ENCODE measurements at places on chromosomes 6 and 20.

DNA sequence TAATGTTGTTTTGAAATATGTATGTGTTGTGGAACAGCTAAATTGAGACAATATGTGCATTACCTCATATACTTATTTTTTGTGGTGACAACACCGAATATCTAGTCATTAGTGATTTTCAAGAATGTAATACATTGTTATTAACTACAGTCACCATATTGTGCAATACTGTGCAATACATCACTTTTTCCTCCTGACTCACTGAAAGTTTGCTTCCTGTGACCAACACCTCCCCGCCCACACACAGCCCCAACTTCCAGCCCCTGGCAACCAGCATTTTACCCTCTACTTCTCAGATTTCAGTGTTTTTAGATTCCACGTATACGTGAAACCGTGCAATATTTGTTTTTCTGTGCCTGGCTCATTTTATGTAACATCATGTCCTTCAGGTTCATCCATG lies 627.9 kb downstream of the PRKN start:
- no peak for DNase-seq

GRCh38 chr6:113870917-113871316 lies 13.8 kb downstream of the MARCKS start:
- DNase-seq = no peak

- peak; percentile 52 for DNase-seq
These were observed 69.6 kb downstream of the JAG1 start for GRCh38 chr20:10603971-10604864.

- DNase-seq = no peak
These were observed 98.1 kb upstream of the MARCKS start for GRCh38 chr6:113758826-113759574.

DNA sequence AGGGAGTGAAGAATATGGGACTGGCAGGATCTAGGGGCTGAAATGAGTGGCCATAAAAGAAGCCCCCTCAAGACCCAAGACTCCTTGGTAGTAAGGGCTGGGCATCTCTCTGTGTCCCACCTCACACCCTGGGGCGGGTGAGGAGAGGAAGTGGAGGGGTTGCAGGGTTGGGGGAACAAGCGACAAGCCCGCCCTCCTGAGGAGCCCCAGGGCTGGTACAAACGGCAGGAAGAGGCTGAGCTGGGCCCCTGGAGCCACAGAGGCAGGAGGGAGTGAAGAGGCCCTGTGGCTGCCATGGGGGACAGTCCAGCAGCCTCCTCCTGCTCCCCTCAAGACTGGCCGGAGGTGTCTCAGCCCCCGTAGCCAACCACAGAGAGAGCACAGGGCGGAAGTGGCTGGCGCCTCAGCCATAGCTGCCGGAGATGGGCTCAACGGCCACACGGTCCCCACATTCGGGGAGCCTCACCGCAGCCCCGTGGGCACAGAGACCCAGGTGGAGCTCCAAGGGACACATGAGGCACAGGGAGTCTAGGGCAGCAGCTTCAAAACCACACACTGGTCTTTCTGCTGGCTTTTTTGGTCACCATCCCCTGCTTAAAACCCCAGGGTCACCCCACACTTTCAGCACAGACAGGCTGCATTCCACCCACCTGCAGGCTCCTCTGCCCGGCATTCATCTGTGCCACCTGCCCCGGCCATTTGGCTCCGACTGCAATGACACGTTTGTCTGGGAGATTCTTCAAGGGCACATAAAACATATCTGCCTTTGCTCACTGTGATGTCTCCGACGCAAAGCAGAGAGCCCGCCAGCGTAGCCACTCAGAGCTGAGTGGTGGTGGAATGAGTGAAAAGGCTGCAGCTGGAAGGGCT lies 524 bp downstream of the C20orf203 start:
- DNase-seq = no peak

GRCh38 chr6:118812970-118813369 lies 81.0 kb upstream of the ASF1A start:
- no peak for DNase-seq

- DNase-seq = no peak
These were observed 1.8 kb upstream of the PEX7 start for GRCh38 chr6:136820561-136820960.

GRCh38 chr6:52649536-52650160 lies 21.3 kb upstream of the TMEM14A start:
- no peak for DNase-seq

GRCh38 chr6:101747160-101747559 lies 353.7 kb downstream of the GRIK2 start:
- no peak for DNase-seq

DNA sequence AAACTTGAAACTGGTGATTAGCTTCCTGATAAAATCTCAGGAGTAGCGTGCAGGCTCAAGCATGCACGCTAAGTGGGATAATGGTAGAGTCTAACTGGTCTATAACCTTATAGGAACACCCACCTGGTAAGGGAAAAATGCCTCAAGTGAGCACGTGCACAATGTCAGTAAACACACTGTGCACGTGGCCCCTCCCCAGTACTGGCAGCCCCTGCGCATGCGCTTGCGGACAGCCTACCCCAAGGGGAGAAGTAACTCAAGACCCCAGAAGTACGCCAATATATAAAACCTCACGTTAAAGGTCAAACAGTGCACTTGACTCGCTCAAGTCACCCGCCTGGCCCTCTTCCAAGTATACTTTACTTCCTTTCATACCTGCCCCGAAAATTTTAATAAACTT lies 23.1 kb upstream of the DOK5 start:
- DNase-seq = no peak

DNA sequence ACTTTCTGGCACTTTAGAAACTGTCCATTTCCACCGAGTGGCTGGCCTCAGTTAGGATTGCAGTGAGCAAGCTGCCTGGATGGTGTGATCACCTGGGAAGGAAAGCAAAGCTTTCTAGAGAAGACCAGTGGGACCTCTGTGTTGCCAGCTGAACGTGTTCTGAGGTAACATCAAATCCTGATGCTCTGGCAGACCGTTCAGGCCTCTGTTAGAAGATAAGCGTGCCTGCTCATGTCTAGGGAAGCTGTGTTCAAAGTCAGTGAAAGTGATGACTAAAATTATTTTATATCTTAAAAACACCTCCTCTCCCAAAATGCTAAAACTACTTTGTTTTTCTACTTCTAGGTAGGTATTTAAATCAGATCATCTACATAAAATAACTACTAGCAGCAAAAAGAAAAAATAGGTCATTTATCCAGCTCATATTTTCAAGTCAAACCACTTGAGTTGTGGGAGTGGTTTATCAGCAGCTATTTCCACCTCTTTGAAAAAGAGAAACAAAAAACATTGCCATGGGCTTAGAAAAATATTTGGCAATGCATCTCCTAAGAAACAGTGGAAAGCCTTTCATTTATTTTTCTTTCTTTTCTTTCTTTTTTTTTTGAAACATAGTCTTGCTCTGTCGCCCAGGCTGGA lies 54.8 kb downstream of the CEP43 start:
- no peak for DNase-seq

GRCh38 chr6:110864824-110865223 lies 9.8 kb upstream of the AMD1 start:
- no peak for DNase-seq

- no peak for DNase-seq
These were observed 54.0 kb downstream of the IL22RA2 start for GRCh38 chr6:137119196-137120104.

- no peak for DNase-seq
These were observed 89.1 kb upstream of the MPC1 start for GRCh38 chr6:166471797-166472260.

- peak; percentile 97 for DNase-seq
These were observed at the start of gene FKBP5 for GRCh38 chr6:35688605-35689322. FKBP5 (minus strand) TSS chr6:35688915; CDS start chr6:35642824, 46,091 bp downstream.

DNA sequence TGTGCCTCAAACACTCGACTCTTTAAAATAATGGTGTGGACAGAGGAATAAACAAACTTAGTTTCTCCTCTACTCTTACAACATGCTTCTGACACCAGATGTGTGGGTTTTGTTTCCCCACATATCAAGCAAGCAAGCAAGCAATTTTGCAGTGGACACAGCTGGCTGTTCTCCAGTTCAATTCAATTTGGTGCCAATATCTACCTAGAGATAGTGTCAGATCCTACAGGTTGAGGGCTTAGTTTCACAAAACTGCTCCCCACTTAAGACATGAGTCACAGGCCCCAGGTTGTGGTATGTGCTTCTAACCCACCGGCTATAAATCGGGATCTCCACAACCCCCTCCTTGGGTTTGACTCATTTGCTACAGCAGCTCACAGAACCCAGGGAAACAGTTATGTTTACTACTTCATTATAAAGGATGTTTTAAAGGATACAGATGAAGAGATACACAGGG lies 131.4 kb upstream of the TRAF3IP2 start:
- no peak for DNase-seq

- DNase-seq = no peak
These were observed 231.3 kb upstream of the MAP3K7 start for GRCh38 chr6:90818163-90818562.

DNA sequence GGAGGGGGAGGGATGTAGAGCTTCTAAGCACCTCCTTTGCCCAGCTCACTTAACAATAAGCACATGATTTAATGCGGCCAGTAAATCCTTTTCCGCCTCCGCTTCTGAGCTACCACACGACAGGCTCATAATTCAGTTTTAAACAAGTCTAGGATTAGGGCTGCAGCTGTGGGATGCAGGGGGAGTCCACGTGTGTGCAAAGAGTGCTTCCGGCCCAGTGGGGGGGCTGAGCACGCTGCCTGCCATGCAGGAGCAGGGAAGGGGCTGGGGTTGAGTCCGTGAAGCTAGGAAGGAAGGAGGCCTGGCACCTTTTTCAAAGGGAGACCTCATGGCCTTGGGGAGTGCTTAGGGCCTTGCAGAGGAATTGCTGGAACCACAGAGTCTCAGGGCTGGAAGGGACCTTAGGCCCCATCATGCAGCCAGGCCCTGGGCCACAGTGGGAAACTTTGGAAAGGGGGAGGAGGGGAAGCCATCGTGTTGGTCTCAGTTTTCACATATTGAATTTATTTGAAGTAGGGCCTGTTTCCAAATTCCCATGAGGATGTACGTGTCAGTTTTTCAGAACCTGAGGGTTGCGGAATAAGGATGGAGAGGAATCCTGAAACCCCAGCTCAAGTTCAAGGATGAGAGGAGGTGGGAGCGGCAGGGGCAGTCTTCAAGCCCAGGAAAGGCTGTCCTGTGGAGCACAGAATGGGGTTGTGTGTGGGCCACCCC lies 96.1 kb downstream of the VEGFA start:
- DNase-seq = no peak

DNA sequence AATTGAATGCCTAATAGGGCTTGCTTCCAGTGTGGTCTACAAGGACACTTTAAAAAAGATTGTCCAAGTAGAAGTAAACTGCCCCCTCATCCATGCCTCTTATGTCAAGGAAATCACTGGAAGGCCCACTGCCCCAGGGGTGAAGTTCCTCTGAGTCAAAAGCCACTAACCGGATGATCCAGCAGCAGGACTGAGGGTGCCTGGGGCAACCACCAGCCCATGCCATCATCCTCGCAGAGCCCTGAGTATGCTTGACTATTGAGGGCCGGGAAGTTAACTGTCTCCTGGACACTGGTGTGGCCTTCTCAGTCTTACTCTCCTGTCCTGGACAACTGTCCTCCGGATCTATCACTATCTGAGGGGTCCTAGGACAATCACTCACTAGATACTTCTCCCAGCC lies 411.5 kb downstream of the TENT5A start:
- no peak for DNase-seq

DNA sequence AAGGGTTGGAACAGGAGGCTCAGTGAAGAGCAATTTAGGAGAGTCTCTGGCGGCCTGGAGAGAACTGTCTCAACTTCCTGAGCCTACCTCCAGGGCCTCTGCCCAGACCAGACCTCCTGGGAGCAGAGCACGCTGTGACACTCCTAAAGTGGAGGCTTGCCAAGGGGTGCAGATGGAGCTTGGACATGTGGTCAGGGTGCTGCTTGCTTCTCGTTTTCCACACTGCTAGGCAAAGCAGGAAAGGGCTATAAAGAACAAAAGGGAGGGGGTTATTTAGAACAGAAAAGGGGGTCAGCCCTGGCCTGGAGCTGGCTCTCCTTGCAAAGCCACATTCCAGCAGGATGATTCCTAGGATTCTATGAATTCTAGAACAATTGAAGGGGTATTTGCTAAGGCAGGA lies 145.7 kb upstream of the GGTLC1 start:
- DNase-seq = no peak

- no peak for DNase-seq
These were observed 78.3 kb downstream of the ZDHHC14 start for GRCh38 chr6:157459327-157459726.

DNA sequence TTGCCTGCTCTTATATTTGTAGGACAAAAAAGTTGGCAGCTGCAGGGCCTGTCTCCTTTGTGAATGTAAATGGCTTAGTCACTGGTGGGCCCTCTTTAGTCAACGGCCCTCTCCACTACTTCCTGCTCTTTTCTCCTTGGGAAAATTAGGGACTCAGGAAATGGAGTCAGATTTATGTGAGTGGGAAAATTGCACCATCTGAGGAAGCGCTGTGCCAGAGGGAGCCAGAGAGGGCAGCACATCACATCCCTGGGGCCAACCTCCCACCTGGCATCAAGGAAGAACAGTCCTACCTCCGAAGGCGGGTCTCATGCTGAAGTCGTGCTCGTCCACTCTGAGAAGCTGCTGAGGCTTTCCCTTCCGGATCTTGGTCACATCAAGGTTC lies 15.6 kb downstream of the GABRR2 start:
- no peak for DNase-seq

DNA sequence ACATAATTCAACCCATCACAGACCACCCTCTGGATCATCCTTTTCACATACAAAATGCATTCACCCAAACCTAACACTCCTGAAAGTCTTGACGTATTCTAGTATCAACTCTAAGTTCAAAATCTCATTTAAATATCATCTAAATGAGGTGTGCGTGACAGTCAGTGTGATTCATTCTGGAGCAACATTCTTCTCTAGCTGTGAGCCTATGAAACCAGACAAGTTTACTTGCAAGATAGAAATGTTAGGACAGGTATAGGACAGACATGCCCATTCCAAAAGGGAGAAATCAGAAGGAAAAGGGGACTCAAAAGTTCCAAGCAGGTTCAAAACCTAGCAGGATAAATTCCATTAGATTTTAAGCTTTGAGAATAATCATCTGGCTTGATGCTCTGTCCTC lies 329.7 kb downstream of the CD83 start:
- DNase-seq = no peak

GRCh38 chr6:133966654-133967329 lies 13.8 kb downstream of the TBPL1 start:
- DNase-seq = no peak

GRCh38 chr20:49515586-49515985 lies 33.1 kb upstream of the KCNB1 start:
- no peak for DNase-seq

GRCh38 chr20:41228858-41229257 lies 88.7 kb downstream of the ZHX3 start:
- DNase-seq = no peak

GRCh38 chr6:5030596-5031136 lies 26.8 kb upstream of the RPP40 start:
- peak; percentile 60 for DNase-seq

GRCh38 chr6:147831356-147831755 lies 322.9 kb downstream of the SAMD5 start:
- no peak for DNase-seq

DNA sequence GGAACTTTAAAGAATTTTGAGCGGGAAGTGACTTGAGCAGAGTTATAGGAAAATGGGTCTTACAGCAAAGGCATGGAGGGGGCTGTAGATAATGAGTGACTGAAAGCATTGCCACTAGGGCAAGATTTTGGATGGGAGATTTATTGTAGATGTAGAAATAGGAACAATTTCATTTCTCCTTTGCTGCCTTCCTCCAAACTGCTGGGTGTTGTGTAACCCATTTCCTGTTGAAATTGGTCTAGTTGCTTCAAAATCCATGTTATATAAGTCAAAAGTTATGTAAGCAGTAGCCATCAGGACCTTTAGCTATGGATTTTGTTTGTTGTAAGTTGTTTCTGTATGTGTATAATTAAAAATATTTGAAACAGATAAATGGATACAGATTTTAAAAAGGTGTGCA lies 11.1 kb downstream of the YWHAB start:
- DNase-seq = no peak

GRCh38 chr6:67935976-67936477 lies 699.1 kb upstream of the ADGRB3 start:
- no peak for DNase-seq
